Stimulated activated CD4-positive, alpha-beta T cell treated with anti-CD3 and anti-CD28 coated beads, TNF-alpha, amount 100 ng/mL, for 24 hours (primary cell): ENCODE measurements at places on chromosomes 5 and 9.

DNA sequence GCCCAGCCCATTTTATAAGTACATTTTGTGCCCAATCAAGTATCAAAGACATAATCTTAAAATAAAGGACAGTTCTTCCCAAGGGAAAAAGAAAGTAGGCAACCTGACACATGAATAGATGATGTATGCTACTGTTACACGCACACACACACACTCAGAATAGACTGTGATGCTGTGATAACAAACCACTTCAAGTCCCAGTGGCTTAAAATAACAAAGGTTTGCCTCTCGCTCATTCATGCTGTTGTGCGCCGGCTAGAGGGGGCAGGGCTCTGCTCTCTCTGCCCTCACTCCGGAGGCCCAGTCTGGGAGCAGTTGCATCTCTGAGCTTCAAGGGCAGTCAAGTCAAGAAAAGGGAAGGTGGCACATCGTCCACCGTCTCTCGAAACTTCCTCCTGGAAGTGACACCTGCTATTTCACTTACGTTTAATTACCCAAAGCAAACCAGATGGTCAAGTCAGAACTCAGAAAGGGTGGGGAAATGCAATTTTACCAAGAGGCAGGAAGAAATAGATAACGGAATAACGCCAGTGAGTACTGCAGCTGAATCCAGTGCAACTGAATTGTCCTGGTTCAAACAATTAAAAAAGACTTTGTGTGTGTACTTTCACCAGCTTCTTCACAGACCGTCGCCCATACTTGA lies 43.3 kb downstream of the ANKRD33B start:
- DNase-seq, result no peak

DNA sequence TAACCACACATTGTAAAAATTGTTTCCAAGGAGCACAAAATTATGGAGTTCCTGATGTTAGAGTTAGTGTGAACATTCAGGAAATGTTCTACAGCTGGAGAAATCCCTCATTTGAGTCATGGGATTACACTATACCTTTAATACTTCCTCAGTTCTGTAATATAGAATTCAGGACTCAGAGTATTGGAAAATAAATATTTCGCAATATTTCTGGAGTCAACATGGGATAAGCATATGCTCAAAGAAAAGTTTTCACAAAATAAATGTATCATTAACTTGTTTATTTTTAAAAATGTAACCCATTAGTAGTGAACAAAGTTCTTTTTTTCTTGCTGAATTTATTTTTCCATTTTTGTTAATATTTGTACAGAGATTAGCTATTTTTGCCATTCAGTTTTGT lies 8.6 kb downstream of the CYLC2 start:
- DNase-seq, result no peak

- DNase-seq, result no peak
These were observed 103.2 kb downstream of the NR2F1-AS1 start for GRCh38 chr5:93477816-93478215.

DNA sequence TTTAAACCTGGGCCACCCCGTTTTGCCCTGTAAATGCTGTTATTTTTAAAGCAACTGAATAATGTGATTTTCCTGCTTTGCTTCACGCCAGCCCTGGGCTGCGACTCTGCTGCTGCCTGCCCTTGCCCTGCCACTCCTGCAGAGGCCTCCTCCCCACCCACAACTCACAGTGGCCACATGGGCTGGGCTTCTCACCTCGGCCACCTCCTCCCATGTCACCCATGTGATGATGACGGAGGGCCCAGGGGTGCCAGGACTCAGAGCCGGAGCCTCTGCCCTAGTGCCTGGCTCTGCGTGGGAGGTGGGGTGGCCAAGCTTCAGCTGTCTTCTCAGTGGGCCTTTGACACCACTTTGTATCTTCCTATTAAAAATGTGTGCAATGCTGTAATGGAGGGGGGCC lies 48.1 kb upstream of the NKD2 start:
- DNase-seq, result no peak

GRCh38 chr9:109973336-109973735 lies 193.3 kb downstream of the PALM2AKAP2 start:
- DNase-seq, result no peak
